ENCODE measurements at places on chromosomes 11 and 22.

DNA sequence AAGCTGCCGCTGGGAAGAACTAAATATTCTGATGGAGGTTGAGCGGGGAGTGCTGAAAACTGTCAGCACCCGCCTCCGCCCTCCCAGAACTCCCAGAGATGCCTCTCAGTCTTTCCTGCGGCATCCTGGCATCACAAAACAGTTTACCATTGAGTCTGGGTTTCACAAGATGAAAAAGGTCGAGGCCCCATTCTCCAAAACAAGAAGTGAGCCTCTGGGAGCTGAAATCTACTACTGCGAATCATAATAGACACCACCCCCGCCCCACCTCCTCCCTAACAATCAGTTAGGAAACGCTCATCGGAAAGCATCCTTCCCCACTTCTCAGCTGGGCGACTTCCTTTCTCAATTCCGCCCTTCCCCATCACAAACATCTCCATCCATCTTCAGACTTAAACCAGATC lies 1.0 kb downstream of the SUN2 start:
- no peak for DNase-seq

- DNase-seq = no peak
These were observed 11.1 kb upstream of the OR56B4 start for GRCh38 chr11:6096417-6096816.

- DNase-seq = no peak
These were observed 866 bp upstream of the SELENOO start for GRCh38 chr22:50199829-50200460.

DNA sequence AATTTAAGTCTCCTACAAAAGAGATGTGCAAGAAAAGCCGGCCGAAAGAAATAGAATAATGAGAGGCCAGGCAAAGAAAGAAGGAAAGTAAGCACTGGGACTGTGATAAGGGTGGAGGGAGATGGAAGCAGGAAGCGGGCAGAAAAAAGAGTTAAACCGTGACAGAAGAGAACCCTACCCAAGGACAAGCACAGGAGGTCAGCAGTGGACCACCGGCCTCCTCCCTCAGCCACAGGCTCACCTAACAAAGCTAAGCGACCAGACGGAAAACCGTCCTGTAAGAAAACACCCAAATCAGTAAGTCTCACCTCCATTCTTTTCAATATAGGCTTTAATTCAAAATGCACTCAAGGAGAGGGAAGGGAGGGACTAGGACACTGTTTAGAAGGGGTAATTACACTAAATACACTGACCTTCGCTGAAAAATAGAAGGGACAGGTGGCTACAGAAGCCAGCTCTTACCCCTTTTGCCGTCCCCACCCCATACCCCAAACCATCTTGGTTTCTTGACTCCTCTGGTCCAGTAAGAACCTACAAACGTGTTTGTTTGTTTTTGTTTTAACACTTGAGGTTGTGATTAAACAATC lies 1.9 kb downstream of the FAM181B start:
- no peak for DNase-seq

GRCh38 chr11:112260490-112260889 lies at the start of gene PLET1:
PLET1 (minus strand) TSS chr11:112260860; CDS start chr11:112260589, 271 bp downstream.
- no peak for DNase-seq

DNA sequence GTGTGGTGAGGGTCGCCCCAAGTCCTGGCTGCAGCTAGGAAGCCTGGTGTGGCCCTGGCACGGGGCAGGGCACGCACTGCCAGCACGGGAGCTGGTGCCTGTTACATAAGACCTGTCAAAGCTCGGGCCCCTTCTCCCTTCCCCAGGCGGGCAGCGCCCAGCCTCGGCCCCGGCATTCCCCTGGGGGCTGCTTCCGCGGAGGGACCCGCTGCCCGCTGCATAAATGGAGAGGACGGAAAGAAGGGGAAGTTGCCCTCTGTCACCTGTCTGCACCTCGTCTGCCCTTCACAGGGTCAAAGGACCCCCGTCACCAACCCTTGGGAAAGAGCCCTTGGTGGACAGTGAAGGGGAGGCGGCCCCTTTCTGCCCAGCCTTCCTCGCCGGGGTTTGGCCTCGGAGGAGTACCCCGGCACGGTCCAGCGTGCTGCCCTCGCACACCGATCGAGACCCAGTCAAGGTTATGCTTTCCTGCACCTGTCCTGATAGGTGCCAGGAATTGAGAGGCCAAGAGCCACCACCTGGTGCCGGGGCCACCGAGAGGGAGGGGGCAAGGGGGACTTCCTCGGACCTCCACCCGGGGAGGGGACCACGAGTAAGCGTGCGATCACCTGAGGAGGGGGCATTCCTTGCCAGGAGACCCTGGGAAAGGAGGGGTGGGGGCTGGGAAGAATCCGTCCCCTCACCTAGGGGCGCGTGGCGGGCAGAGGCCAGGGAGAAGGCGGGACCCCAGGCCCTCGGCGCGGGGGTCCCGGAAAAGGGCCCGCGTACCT lies 16.8 kb upstream of the MFRP start:
- DNase-seq = no peak

GRCh38 chr11:67999704-68000103 lies 4.2 kb downstream of the UNC93B1 start:
- DNase-seq = no peak

- no peak for DNase-seq
These were observed 871 bp upstream of the SIDT2 start for GRCh38 chr11:117177534-117178209.

GRCh38 chr11:70788248-70789022 lies 390.1 kb downstream of the CTTN start:
- DNase-seq = no peak

DNA sequence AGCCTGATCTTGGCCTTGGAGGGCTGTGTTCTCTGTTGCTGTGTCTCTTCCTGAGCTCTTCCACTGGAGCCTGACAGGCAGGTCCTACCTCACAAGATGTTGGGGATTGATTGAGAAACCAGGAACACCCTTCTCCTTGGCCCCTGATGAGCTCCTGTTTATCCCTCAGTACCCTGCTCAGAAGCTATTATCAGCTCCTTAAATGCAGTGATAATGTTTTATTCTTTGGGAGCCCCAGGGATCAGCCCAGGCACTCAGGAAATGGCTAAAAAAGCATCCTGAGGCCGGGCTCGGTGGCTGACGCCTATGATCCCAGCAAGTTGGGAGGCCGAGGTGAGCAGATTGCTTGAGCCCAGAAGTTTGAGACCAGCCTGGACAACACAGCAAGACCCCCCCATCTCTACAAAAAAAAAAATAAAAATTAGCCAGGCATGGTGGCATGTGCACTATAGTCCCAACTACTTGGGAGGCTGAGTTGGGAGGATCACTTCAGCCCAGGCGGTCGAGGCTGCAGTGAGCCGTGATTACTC lies 4.9 kb upstream of the PHLDA2 start:
- DNase-seq = no peak

DNA sequence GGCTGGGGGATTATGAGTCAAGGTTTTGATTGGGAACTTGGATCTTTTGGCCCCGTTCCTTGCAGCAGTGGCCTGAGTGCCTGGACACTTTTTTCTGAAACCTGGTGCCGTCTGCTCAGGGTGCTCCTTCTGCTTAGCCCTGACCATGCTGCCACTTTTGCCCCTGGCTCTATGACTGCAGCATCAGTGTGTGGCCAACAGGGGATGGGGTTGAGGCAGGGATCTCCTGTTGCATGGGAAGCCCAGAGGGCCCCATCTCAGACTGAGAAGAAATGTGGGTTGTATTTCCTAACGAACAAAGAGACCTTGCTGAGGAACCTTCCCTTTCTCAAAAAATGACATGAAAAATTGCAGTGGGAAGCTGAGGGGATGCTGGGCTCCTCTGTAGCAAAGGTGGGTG lies 18.7 kb downstream of the POU2F3 start:
- no peak for DNase-seq

GRCh38 chr11:29119116-29119515 lies 897.7 kb downstream of the KCNA4 start:
- no peak for DNase-seq

GRCh38 chr11:124865902-124866851 lies 945 bp downstream of the ROBO3 start:
- DNase-seq = no peak

DNA sequence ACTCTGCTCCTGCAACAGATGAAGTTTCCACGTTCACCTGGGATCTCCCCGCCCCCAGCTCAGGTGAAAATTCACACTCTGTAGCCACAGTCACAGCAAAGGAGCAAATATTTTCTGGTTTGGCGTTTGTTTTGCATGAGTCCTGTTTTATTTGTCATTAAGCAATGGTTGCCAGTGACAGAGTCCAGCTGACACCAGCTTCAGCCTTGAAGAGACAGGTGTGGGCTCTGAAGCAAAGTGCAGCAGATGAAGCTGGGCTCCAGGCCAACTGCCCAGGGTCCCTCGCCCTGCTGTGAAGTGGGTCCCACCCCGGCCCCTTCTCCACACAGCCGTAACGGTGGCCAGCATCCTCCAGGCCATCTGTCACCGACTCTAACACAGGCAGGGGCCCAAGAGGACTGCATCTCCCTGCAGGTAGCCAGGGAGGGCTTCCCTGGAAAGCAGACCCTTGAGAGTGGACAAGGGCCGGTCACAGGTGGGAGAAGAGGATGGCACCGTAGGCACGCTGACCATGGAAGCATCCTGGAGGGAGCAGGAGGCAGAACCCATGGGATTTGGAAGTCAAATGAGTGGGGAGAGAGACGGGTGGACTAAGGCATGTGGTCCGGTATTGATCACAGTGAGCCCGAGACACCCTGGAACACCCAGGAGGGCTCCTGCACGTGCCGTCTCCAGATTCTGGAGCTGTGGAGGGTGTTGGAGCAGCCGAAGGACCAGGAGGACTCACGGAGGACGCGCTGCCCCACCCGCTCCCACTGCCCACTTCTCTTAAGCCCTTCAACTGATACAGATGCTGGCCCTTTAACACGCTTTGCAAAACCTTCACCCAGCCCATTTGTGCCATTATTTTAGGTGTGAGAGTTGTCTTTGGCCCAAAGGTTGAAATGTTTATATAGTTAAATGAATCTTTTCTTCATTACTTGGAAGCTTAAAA lies 294.5 kb downstream of the BRD1 start:
- DNase-seq = no peak

DNA sequence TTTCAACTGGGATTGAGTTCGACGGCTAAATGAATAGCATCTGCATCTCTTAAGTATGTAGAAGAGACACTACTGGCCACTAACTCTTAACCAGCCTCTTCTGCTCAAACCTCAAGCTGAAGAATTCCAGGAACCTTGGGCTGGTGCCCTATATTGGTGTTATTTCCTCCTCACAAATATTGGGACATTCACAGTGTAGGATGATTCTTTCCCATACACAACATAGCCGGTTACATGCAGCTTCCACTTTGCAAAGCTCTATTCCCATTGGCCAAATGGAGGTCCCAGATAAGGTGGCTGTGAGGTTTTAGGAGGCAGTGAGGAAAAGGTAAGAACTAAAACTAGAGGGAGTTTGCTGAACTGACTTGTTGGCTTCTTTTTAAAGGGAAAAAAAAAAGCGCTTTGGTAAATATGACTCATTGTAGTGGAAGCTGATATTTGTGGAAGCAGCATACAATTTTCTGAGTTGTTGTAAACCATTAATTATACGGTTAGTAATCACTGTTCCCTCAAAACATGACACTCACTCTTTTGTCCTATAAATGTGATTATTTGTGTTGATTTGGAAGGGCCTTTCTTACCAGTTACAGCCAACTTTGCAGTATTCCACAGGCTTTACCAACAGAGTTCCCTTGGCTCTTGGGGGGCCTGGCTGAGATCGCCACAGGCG lies 17.6 kb downstream of the C22orf31 start:
- no peak for DNase-seq

- no peak for DNase-seq
These were observed 7.6 kb downstream of the OSBPL5 start for GRCh38 chr11:3157381-3158130.

- DNase-seq = no peak
These were observed 21.0 kb downstream of the OR8G5 start for GRCh38 chr11:124277207-124277606.

DNA sequence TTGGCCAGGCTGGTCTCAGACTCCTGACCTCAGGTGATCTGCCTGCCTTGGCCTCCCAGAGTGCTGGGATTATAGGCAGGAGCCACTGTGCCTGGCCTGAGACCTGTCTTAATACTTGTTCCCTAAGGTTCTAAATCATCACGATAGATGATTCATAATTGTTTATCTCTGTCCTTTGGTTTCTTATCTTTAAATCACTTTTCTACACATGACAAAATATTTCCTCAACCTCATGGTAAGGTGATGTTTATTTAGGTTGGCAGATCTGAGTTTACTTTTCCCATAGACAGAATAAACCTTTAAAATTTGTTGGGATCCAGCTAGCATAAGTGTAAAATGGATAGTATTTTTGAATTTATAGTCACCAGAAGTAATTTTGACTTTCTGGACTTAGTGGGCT lies 3.5 kb downstream of the PSMD13 start:
- DNase-seq = no peak

- DNase-seq = no peak
These were observed 165.2 kb downstream of the LDLRAD3 start for GRCh38 chr11:36108881-36109589.

GRCh38 chr11:8247312-8247711 lies 16.4 kb downstream of the LMO1 start:
- no peak for DNase-seq

DNA sequence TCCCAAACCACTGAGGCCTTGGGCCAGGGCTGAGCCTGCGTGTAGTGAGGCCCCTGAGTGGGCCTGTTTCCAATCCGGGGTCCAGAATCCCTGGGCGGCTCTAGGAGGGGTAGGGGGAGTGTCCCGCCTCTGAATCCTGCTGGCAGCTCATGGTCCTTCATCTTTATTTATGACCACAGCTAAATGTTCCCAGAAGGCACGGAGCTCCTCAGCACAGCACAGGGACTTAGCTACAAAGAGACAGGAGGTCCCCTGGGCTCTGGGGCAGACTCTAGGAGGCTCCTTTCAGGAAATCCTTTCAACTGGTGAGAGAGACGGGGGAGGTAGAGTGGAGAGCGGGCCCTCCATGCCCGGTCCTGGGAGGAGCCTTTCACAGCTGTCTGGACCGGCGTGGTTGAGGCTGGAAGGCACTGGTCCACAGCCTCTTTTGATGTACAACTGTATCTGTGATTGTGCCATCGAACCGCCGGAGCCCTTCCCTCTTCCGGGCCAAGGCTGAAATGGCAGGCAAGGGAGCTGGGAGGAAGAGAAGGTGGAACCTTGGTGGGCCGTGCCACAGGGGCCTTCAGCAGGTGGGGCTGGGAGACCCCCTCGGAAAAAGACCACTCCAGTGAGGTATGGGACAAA lies 46.8 kb downstream of the SCUBE1 start:
- no peak for DNase-seq

GRCh38 chr11:10379426-10379825 lies 74.6 kb downstream of the ADM start:
- DNase-seq = no peak

GRCh38 chr22:17749605-17750395 lies 24.5 kb downstream of the BID start:
- no peak for DNase-seq

DNA sequence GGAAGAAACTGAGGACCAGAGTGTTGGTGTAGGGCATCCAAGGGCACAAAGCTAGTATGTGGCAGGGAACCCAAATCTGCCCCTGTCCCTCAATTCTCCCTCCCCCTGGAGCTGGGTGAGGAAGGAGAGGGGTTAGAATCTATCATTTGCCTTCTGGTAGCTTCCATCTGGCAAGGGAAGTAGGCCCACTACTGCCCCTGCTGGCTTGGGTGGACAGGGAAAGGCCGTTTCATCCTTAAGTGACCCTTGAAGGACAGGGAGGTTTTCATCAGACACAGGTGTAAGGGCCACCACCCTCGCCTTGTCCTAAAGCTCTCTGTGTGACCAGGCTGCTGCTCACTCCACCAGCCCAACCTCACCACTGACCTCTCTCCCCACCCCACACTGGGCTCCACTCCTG lies 22.1 kb downstream of the NECTIN1 start:
- DNase-seq = no peak

All from NCI-H187 (cell line).